ENCODE measurements at places on chromosomes 16 and 17.

- no peak for DNase-seq
Measured at GRCh38 chr16:2483939-2484897, 9.3 kb downstream of the TBC1D24 start.

- DNase-seq = no peak
Measured at GRCh38 chr16:65547772-65548446, 426.0 kb upstream of the CDH11 start.

DNA sequence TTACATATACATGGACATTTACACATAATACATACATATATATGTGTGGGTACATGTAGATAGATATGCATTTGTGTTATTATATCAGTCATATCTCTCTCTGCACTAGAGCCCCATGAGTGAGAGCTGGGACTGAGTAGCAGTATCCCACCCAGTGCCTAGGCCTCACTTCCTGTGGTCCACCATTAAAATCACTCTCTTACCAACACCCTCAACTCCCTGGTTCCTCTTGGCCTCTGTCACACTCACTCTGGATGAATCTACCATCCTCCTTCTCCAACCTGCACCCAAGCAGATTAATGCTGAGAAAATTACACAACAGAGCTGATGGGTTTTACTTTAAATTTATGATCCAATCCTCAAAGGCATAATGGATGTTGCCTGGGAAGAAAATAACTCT is 4.9 kb upstream of the LYRM9 start:
- DNase-seq = no peak

GRCh38 chr17:74860872-74861661 is 1.4 kb upstream of the GRIN2C start:
- no peak for DNase-seq

DNA sequence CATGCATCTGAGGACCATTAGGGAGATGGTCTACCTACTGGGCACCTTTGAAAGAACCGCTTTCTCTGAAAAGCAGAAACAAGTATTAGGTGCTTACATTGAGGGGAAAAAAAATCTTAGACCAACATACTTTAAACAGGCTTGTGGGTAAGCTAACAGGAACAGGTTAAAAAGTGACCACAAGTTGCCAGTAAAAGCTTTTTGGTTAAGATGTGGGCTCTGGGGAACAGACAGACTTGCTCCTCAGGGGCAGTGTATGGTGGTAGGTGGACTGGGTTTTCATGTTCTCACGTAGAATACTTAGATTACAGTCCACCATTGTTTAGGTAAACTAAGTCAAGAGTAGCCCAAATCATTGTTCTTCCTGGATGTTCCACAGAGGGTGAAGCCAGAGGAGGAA is 41.2 kb downstream of the REXO5 start:
- DNase-seq = no peak

Measured in coronary artery (tissue), 2 donors.